Stimulated activated CD4-positive, alpha-beta T cell treated with anti-CD3 and anti-CD28 coated beads, Interleukin-4, amount 100 ng/mL, for 48 hours (primary cell): ENCODE measurements at places on chromosomes 7 and 10.

DNA sequence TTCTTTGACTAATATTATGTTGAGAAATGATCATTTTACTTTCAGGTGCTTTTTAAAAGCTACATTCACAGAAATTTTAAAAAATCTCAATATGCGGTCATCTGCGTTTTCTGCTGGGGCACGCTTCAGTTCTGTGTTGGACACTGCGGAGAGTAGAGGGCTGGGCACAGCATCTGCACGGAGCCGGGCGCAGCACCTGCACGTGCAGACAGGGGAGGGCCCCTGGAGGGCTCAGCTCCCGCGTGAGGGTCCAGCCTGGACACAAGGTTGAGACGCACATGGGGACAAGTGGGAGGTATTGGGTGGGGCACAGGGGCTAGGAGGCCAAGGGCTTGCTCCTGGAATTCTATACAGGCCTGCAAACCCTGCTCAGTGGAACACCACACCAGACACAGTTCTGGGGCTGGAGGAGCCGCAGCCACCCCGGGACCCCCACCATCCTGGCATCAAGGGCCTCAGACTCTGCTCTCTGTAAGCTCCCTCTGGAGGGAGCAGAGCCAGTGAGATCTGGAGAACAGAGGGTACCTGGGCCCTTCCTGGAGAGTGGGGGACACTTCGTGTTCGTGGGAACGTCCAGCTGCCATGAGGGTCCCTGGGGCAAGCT, 20.4 kb upstream of the FAM20C start:
- DNase-seq = no peak

GRCh38 chr7:94510582-94511496, 1.2 kb downstream of the CASD1 start:
- DNase-seq = peak; percentile 16

- DNase-seq = no peak
These were observed 251.1 kb upstream of the SHH start for GRCh38 chr7:156063241-156063810.

DNA sequence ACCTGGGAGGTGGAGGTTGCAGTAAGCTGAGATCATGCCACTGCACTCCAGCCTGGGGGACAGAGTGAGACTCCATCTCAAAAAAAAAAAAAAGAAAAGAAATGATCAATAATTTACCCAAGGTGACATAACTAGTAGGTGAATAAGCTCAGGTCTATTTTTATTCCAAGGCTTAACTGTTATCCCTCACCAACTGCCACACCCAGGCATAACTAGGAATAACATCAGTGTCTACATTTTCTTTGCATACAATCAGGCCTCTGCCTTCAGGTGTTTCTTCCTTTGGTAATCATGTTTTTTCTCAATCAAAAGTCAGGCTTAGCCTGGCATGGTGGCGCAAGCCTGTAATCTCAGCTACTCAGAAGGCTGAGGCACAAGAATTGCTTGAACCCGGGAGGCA, 26.6 kb downstream of the CPEB3 start:
- DNase-seq = no peak

DNA sequence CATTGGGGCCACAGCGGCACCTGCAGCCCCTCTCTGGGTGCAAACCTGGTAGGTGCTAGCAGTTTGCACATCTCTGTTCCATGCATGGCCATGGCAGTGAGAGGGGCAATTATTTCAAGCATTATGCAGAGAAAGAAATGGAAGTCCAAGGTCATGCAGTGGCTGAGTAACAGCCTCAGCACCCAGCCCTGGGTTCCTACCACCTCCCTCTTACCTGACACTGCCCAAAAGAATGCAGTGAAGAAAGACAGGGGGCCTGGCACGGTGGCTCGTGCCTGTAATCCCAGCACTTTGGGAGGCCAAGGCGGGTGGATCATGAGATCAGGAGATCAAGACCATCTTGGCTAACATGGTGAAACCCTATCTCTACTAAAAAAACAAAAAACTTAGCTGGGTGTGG, 4.9 kb upstream of the CHST12 start:
- DNase-seq = no peak

GRCh38 chr10:89867964-89868363, 166.6 kb downstream of the KIF20B start:
- no peak for DNase-seq

GRCh38 chr7:148906707-148907498, 22.8 kb upstream of the EZH2 start:
- DNase-seq = no peak

DNA sequence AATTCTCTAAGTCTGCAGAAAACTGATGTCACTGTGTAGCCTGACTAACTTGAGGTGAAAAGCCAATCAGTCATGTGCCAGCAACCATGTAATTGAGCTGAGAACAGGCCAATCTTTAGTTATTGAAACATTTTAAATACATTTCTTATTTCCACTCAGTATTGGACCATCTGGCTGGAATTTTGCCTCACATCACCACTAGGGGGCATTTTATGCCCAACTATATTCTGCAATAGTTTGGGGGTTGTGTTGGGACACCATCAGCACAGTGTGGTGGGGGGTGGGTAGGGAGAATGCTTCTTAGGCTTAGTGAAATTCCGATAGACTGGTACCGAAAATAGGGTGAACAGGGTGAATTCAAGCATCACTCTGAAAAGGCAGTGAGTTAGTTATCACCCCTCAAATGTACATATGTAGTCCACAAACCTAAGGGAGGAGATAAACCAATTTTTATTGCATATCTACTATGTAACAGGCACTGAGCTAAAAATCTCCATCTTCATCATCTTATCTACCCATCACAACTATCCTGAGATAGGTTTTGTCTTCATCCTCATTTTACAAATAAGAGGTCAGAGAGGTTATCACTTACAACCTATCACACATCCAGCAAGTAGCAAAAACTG, 17.8 kb downstream of the NPSR1 start:
- DNase-seq = no peak

DNA sequence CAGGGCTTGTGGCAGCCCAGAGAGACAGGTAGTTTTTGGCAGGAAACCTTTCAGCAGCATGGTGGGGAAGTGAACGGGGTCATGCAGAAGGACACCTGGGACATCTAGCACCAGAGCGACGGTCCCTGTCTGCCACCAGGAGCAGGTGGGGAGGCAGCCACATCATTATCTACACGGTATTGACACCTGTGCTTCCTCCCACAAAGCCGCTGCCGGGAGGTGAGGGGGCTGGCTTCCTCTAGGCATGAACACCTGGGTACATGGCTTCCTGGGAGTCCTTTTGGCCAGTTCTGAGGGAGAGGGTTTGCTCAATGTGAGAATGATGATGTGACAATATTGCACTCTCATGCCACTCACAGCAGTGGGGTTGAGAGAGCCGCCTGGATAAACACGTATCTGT, 275.2 kb downstream of the ACTR3B start:
- no peak for DNase-seq

- DNase-seq = no peak
These were observed 52.0 kb downstream of the CSGALNACT2 start for GRCh38 chr10:43190289-43190688.

- DNase-seq = no peak
These were observed 259.2 kb downstream of the TNS3 start for GRCh38 chr7:47322731-47323130.

DNA sequence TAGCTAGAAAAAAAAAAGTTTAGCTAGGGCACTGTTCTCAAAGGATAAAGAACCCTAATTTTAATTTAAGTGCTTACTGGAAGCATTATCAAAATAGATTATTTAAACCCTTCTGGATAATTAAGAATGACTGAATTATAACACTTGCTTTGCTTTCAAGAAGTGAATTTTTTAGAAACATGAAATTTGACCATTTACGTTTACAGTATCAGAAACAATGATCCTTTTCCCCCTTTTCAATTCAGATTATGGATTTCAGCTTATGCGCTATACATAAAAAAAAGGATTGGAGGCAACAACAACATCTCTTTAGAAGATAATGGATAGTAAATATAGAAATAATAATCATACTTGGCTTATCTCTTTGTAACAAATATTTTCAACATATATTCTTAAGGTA, 39.2 kb downstream of the CREM start:
- no peak for DNase-seq

- DNase-seq = no peak
These were observed 643.5 kb upstream of the DPP6 start for GRCh38 chr7:153408360-153409335.

GRCh38 chr7:37713613-37714012, 30.0 kb downstream of the GPR141 start:
- no peak for DNase-seq

DNA sequence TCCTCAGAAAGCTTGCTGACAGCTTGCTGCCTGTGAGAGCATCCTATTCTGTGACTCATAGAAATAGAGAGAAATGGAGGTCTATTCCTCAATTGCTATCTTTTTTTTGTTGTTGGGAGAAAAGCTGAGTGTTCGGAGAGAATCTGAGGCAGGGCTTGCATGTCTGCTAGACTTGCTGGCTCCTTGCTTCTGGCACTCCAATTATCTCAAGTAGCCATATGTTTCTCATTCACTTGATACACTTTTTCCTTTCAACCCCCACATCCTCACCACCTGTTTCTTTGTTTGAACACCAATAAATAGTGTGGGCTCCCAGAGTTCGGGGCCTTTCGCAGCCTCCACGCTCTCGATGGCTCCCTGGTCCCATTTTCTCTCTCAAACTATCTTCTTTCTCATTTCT, 172.2 kb downstream of the SH2D4B start:
- DNase-seq = no peak
